IPS-NIHi11 (cell line): ENCODE measurements at places on chromosomes 3 and 15.

DNA sequence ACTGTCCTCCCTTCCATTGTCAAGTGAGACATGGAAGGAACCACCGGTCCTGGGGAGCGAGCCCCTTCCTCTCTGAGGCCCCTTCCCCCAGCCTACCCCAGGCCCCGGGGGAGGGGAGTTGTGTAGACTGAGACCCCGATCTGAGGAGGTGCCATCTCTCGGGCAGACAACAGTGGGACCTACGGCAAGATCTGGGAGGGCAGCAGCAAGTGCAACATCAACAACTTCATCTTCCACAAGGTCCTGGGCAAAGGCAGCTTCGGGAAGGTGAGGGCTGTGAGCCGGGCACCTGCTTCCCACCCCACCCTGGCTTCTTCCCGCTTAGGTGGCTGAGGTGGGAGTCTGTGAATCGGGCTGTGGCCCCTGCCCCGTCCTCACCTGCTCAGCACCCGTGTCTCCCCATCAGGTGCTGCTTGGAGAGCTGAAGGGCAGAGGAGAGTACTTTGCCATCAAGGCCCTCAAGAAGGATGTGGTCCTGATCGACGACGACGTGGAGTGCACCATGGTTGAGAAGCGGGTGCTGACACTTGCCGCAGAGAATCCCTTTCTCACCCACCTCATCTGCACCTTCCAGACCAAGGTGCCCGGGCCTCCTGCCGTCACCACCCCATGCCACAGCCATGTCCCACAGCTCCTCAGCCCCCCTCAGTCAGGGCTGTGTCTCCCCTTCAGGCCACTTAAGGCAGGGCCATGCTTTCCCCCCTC is 24.9 kb downstream of the PRKCD start:
- no peak for DNase-seq

- DNase-seq: no peak
Measured at GRCh38 chr3:127390365-127391025, 102.6 kb upstream of the PRR20G start.

DNA sequence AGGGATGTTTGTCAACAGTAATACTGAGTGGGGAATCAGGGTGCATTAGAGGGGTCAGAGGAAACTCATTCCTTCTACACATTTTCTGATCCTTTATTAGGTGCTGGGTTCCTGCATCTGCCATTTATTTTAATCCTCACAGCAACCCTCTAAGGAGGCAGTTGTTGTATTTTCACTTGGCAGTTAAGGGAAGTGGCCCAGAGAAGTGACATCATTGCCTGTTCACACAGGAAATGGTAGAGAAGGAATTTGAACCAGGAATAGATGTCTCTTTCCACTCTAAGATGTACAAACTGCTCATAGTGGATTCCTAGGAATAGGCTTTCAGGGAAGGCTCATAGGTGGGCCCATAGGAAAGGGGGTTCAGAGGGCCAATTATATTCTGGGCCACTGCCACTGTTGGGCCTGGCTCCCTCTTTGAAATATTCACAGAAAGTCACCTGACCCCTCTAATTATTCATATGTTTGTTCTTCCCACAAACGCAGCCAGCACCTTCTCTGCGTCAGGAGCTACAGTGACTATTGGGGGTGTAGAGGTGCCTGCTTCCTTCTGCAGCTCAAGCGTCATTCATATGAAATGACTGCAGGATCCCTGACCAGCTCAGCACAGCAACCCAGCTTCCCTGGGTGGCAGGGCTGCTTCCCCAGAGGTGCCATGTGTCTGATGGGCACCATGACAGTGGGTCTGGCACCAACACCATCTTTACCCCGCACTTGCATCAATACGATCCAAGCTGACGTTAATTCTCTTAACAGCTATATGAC is 163.9 kb upstream of the SMAD3 start:
- DNase-seq: no peak

DNA sequence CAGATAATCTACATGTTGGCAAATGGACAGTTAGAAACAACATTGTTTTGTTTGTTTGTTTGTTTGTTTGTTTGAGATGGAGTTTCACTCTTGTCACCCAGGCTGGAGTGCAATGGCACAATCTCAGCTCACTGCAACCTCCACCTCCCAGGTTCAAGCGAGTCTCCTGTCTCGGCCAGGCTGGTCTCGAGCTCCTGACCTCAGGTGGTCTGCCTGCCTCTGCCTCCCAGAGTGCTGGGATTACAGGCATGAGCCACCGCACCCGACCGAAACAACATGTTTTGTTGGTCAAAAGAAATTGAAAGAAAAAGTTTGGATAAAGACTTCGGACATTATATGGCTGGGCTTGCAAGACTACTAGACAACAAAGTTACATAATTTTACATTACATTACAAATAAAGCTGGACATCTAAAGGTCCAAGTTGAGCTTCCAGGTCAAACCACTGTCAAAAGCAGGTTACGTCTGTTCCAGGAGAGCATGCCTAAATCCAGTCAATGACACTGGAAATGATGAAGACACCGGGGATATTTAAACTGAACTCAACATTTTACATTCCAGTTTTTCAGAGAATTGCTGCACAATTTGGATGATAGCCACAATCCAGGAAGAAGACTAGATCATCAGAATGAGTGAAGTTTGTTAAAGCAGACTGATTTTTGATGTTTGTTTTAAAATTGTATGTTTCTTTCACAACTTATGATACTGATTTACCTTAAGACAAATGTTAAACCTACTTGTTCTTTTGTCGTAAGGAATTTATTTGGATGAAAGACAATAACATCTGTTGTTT is 18.6 kb downstream of the SERP1 start:
- no peak for DNase-seq

GRCh38 chr3:82281205-82281604 is 519.8 kb upstream of the GBE1 start:
- DNase-seq: peak; percentile 38

GRCh38 chr15:97959724-97960363 is 659 bp upstream of the ARRDC4 start:
- no peak for DNase-seq

- peak; percentile 86 for DNase-seq
Measured at GRCh38 chr15:32641517-32642059, at the start of gene SCG5. Gene SCG5 (plus strand): TSS chr15:32641710. CDS start chr15:32643593, 1,883 bp downstream.

DNA sequence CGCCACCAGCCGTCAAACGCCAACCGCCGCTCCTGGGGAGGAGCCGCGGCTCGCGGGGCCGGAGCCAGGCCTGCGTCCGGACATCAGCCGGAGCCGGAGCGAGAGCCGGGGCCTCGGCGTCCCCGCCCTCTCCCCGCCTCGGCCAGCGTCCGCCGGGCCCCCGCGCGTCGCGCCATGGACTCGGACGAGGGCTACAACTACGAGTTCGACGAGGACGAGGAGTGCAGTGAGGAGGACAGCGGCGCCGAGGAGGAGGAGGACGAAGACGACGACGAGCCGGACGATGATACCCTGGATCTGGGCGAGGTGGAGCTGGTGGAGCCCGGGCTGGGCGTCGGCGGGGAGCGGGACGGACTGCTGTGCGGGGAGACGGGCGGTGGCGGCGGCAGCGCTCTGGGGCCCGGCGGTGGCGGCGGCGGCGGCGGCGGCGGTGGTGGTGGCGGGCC is 359 bp downstream of the ARIH1 start:
- peak; percentile 38 for DNase-seq

- no peak for DNase-seq
Measured at GRCh38 chr3:12342151-12342550, 53.3 kb downstream of the PPARG start.

- DNase-seq: no peak
Measured at GRCh38 chr15:91319371-91320059, 219.5 kb downstream of the SV2B start.

DNA sequence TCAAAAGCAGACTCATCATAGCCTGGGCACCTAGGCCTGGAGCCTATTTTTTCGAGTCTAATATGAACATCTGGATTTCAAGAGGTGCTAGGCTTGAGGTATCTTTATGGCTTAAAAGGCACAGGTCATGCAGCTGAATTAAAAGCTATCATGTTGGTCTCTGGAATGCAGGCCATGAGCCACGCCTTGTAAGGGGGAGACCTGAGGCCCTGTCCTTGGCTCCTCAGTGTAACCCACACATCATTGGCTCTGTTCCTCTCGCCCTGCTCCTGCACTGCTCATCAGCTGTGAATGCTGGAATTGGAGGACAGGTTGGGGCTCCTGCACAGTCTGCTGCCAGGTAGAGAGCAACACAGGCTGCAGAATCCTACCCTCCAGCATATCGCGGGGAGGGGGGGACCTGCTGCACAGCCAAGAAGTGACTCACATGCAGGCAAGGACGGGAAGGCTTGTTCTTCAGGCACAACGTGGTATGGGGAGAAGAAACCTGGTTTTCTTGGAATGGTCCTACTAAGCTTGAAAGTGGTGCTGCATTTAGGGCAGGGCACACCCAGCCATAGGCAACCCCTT is 146.0 kb downstream of the CHST2 start:
- DNase-seq: no peak

- DNase-seq: no peak
Measured at GRCh38 chr3:37608061-37608702, 253.5 kb upstream of the CTDSPL start.

GRCh38 chr15:83919319-83919830 is 265.5 kb downstream of the ADAMTSL3 start:
- no peak for DNase-seq

- DNase-seq: no peak
Measured at GRCh38 chr15:91783008-91783407, 70.5 kb upstream of the SLCO3A1 start.

DNA sequence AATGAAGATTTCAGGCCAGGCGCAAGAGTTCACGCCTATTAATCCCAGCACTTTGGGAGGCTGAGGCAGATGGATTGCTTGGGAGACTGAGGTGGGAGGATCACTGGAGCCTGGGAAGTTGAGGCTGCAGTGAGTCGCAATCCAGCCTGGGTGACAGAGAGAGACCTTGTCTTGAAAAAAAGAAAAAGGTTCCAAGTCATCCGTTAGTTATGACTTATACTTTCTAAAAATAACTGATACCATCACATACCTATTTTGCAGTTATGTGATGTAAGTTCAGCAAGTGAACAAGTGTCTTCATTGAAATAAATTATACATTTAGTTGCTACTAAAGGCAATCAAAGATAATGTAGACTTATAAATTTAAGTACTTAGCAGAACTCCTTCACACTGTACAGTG is 22.1 kb downstream of the CLPX start:
- DNase-seq: no peak

DNA sequence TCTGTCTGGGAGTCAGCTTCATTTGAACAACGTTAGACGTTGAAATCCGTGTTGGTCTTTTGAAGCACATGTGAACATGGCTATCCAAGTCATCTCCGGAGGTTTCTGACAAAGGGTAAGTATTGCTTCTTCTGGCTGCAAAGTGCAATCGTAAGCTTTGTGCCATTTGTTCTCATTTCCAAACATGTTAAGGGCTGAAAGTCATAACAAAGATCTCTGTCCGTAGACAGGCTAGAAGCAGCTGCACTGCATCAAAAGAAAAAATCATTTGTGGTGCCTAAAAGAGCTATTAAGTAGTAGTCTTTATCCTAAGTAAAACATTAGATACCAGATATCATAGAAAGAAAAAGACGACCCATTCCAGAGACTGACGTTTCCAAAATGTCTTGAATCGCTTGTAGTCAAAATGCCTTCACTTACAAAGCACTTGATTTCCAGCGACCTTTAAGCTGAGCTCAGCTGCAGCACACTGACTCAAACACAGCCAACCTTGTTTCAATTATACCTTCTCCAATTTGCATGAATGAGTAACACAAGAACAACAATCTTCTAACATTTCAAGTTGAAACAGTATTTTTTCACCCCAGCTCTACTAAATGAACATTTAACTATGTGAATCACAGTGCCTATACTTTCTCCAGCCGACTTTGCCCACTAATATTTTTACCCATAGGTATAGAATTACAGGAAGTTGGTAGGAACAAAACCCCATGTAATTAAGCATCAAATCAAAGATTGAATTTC is 76.6 kb downstream of the NEDD4 start:
- DNase-seq: no peak

GRCh38 chr3:129688271-129688895 is 81.9 kb upstream of the PLXND1 start:
- peak; percentile 47 for DNase-seq

DNA sequence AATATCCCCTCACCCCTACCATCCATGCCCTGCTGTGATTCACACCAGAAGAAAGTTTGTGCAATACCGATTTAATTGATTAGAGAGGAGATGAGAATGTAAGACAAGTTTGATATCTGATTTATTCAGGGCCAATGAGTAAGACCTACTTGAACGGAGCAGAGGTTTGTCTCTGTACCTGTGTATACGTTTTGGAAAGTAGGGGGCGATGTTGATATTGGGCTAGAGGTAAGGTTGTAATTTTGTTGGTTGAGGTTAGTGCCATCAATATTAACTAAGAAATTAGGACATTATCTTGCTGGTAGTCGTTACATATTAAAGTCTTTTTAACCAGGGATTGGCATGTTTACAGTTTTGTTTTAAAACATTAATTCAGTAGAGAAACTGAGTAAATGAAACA is 20.5 kb downstream of the EAF2 start:
- peak; percentile 52 for DNase-seq

- no peak for DNase-seq
Measured at GRCh38 chr3:18744472-18744871, 319.3 kb upstream of the SATB1 start.

- peak; percentile 72 for DNase-seq
Measured at GRCh38 chr3:66532160-66532587, 31.4 kb upstream of the LRIG1 start.

DNA sequence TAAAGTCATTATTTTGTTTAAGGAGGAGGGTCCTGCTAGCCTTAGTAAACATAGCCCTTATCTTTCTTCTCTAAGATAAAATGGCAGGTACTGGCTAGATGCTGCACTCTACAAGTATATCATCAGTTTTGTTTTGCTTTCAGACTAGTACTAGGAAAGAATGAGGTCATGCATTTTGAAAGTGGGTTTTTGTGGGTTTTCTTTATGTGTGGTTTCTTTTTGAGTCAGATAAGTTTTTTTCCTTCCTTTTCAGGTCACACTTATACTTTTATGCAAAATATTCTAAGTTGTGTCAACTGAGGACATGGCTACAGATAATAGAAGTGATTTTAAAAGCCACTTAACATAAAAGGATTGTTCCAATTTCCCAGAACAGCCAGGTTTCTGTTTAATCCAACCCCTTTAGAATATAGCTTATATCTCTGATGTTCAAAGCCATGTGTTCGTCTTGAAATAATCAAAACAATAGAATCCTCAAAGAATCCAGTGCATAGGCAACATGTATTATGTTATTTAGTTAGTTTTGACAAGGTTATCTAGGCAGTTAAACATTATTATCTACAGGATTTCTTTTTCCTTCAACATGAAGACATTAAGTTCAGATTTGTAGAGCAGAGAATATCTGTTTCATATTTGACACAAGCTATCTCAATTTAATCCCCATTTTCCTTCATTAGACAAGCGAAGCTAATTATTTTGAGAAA is 406.2 kb downstream of the RBMS3 start:
- DNase-seq: no peak

GRCh38 chr15:80401456-80401855 is 2.7 kb upstream of the ARNT2 start:
- DNase-seq: no peak

DNA sequence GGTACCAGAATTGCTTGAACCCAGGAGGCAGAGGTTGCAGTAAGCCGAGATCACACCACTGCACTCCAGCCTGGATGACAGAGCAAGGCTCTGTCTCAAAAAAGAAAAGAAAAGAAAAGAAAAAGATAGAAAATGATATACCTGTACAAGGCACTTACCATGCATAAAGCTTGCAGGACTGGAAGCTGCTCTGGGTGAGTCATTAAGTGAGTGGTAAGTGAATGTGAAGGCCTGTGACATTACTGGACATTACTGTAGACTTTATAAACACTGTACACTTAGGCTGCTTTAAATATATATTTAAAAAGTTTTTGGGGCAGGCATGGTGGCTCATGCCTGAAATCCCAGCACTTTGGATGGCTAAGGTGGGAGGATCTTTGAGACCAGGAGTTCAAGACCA is 99.2 kb downstream of the SLMAP start:
- no peak for DNase-seq

- peak; percentile 84 for DNase-seq
Measured at GRCh38 chr3:186930641-186931531, 560 bp downstream of the ST6GAL1 start.
